ENCODE measurements at places on chromosomes 5 and 9.

- no peak for DNase-seq
Observed at GRCh38 chr9:131709771-131710431, 30.0 kb downstream of the RAPGEF1 start.

DNA sequence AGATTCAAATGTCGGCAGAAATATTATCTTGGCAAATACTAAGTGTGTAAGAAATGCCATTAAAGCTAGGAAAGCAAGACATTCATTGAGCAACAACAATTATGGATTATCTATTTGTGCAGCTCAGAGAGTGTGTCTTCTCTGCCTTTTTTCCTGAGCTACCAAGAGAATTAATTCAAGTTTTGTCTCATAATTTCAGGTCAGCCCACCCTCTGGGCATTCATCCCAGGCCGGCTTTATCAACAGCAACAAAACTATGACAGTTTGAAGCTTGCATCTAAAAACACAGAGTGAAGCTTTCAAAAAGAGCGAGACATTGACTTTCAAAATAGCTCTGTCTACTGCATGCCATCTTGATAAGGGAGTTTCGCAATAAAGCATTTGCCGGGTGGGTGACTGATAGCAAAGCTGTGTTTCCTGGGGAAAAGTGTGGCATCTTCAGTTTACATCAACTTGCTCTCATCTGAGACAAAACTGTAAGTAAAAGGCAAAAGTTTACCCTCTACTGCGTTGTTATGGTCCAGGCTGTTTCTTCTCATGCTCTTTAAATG lies 182.4 kb downstream of the IRX1 start:
- no peak for DNase-seq

DNA sequence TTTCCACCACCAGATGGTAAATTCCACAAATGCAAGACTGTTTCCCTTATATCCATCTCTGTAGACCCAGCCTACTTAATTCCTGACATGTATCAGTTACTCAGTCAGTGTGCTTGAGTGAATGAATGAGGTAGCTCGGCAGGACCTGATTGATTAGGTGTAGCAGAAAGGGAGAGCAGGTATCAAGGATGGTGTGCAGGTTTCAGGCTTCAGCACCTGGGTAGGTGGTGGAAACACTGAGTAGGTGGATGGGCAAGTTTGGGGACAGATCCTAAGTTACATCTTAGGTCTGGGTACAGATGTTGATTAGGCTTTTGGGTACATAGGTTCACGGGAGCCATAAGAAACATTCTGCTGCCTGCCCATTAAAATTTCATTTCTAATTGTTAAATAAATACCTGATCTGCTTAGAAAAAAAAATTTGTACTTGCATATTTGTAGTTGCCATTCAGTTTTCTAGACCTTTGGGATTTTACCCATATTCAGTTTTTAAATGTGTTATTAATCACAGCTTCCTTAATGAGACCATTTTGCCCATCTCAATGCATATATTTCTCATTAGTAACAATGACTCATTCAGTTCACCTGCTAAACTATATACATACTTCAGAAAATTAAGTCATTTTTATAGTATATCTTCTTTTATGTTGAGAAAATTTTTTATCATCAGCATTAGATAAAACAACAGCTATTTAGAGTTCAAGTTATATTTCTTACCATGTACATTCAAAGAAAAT lies 111.8 kb downstream of the INIP start:
- DNase-seq = no peak

DNA sequence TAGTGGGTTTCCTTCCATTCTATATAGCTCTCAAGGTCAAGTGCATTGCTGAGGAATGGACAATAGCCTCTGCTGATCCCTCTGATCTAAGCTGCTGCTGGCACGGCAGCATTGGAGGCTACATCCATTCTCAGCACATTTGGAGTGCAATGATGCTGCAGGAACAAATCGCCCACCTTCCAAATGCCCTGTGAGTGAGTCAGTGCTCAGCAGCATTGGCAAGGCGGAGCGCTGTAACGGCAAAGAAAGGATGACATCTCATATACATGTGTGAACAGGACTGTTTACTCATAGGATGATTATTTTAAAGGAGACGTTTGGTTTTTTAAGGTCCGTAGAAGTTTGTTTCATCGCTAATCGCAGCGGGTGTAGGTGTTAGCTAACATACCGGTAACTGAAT lies 408.7 kb downstream of the ARHGEF28 start:
- DNase-seq = no peak

- DNase-seq = no peak
Observed at GRCh38 chr5:167861129-167861927, 430.1 kb upstream of the WWC1 start.

Data from substantia nigra (tissue), 51 donors.